ENCODE measurements at places on chromosomes 5 and 9. TPM values are rescaled to one million over a fixed set of nuclear protein-coding genes. Genes with fewer than 3 reads are reported as not detected.

Gene LHX3
- total RNA-seq = not detected

Gene NXNL2
- total RNA-seq = not detected

Gene NSD1
- total RNA-seq = 108 TPM

DNA sequence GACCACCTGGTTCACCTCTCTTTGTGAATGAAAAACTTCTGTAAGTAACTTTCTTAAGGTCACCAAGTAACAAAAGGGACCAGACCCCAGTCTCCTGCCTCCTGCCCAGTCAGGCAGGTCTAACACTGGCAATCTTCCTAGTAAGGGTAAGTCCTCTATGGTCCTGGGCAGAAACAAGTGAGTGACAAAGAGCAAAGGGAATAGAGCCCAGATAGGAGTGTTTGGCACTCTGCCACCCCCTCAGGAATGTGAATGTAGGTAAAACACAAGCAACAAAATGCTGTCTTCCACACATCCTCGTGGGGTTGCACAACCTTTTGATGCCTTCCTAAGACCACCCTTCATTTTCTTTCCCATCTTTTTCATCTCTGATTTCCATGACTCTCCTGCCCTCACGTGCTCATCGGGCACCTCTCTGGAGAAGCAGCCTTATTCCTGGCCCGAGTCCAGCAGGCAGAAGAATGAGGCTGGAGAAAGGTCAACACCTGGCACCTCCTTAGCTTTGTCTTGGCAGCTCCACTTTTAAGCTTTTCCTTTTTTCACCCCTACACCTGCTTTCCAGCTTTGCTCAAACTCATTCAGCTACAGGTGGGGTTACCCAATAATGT lies 90.2 kb upstream of the LHFPL2 start:
- no peak for DNase-seq

DNA sequence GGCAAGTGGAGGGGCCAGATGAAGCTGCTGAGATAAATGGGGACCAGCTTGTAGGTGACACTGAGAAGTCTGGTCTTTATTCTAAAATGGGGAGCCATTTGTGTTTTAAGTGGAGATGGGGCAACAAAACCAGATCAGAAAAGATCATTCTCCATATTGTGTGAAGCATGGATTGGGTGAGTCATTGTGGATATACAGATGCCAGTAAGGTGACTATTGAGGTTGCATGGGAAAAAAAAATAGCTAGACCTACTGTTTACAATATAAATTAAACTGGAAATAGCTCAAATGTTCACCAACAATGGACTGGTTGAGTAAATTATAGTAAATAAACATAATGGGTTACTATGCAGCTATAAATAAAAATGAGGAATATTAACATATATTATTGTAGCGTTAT lies 5.4 kb upstream of the MAP1B start:
- no peak for DNase-seq

GRCh38 chr5:38866362-38867031 lies 20.7 kb downstream of the OSMR start:
- peak; percentile 19 for DNase-seq

- no peak for DNase-seq
Measured at GRCh38 chr5:7941692-7942091, 72.7 kb downstream of the MTRR start.

GRCh38 chr9:70398145-70398556 lies 16.3 kb downstream of the KLF9 start:
- DNase-seq = peak; percentile 75

- no peak for DNase-seq
Measured at GRCh38 chr9:108162664-108163063, 673.1 kb upstream of the KLF4 start.
